ENCODE measurements at places on chromosomes 16 and 17.

DNA sequence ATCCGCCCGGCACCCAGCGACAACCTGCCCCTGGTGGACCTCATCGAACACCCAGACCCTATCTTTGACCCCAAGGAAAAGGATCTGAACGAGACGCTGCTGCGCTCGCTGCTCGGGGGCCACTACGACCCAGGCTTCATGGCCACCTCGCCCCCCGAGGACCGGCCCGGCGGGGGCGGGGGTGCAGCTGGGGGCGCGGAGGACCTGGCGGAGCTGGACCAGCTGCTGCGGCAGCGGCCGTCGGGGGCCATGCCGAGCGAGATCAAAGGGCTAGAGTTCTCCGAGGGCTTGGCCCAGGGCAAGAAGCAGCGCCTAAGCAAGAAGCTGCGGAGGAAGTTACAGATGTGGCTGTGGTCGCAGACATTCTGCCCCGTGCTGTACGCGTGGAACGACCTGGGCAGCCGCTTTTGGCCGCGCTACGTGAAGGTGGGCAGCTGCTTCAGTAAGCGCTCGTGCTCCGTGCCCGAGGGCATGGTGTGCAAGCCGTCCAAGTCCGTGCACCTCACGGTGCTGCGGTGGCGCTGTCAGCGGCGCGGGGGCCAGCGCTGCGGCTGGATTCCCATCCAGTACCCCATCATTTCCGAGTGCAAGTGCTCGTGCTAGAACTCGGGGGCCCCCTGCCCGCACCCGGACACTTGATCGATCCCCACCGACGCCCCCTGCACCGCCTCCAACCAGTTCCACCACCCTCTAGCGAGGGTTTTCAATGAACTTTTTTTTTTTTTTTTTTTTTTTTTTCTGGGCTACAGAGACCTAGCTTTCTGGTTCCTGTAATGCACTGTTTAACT, 1.0 kb downstream of the NOG start:
- DNase-seq: peak; percentile 12

DNA sequence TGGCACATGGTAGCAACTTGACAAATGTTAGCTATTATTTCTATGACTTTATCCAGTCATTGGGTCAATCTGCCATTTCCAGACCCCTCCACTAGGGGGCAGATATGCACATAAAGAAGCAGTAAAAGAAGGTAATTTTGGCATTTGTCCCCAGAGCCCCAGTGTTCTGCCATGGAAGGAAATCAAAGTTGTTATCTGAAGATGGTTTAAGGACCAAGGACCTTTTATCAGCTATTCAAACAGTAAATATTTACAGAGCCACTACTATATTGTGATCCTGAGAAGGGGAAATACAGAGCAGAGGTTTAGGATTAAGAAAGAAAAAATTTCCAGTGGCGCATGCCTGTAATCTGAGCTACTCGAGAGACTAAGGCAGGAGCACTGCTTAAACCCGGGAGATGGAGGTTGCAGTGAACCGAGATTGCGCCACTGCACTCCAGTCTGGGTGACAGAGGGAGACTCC, 20.0 kb downstream of the TRAF4 start:
- peak; percentile 75 for DNase-seq

GRCh38 chr16:84091460-84091859, 25.3 kb downstream of the MBTPS1 start:
- DNase-seq: no peak

- DNase-seq: no peak
These were observed 73.2 kb upstream of the CIBAR2 start for GRCh38 chr16:85185303-85186100.

- no peak for DNase-seq
These were observed 107.7 kb downstream of the ABCC1 start for GRCh38 chr16:16057102-16057501.

- DNase-seq: no peak
These were observed 8.0 kb downstream of the STAT5B start for GRCh38 chr17:42268236-42268635.

- no peak for DNase-seq
These were observed 6.3 kb downstream of the CLUH start for GRCh38 chr17:2705263-2705662.

DNA sequence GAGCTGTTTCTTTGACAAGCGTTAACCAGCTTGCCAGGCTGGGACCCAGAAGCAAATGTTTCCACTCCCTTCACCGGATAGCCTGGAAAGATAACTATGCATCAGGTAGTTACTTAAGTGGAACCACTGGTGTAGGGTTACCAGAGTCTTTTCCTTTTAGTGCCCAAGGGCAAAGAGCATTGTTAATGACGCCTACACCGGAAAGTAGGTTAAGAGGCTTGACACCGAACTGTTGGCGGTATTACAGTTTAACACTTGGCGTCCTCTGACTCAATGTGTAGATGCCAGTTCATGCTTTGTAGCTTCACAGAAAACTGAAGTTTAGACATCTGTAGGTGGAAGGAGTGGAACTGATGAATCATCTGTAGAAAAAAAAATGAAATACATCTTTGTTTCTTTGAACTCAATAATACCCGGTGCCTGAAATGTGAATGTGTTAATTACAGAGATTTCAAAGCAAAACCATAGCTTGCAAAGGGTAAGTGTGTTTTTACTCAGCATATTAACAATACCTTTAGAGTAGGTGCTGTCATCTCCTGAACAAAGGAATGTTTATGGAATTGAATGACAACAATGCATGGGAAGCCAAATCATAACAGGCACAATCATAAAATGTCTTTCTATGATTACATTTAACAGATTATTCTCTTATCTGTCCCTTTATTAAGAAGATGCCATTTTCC, 426.7 kb upstream of the SALL1 start:
- no peak for DNase-seq

DNA sequence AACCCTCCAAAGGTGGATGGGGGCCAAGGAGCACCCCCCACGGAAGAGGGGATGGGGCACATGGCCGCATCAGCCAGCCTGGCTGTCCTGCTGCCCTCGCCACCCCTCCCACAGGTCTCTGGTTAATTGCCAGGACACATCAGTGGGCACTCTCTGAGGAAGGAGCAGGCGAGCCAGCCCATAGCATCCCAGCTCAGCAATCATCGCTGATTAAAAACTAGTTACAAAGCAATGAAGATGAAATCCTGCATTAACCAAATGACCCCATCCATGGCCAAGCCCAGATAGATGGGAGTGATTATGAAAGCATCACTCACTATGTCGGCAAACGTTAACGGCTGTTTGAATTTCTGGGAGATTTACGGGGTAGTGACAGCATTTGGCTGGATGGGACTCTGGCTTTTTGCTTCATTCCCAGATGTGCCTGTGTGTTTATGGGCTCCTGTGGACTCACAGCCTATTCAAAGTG, 45.3 kb downstream of the CCDC182 start:
- no peak for DNase-seq

- no peak for DNase-seq
These were observed 186.2 kb downstream of the CYLD start for GRCh38 chr16:50928065-50928464.

DNA sequence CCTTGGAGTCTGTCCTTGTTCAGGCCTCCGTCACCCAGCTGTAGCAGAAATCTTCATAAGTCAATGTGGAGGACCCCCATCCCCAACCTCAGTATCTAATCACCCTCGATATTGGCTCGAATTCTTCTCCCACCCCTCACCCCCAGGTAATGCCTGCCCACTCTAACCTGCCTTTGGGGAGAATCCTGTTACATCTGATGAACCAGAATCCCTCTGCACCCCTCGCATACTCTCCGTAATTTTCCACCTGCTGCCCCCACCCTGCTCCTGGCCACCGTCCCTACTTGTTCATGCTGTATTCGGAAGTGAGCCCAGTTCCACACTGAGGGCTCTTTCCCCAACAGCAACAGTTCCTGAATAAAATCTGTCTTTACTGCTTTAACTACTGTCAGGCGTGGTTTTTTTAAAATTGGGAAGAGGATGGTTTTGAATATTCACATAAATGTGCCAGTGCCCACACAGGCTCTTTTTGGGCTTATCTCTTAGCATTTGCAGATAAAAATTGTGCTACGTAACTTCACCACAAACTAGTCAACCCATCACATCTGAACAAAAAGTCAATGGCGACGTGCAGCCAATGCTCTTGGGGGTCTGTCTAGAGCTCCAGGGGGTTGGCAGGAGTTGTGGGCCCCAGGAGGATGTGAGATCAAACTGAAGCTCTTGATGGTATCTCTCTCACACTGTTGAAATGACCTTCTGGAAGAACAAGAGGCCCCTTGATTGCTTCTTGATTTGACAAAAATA, 73.7 kb downstream of the NETO2 start:
- no peak for DNase-seq

DNA sequence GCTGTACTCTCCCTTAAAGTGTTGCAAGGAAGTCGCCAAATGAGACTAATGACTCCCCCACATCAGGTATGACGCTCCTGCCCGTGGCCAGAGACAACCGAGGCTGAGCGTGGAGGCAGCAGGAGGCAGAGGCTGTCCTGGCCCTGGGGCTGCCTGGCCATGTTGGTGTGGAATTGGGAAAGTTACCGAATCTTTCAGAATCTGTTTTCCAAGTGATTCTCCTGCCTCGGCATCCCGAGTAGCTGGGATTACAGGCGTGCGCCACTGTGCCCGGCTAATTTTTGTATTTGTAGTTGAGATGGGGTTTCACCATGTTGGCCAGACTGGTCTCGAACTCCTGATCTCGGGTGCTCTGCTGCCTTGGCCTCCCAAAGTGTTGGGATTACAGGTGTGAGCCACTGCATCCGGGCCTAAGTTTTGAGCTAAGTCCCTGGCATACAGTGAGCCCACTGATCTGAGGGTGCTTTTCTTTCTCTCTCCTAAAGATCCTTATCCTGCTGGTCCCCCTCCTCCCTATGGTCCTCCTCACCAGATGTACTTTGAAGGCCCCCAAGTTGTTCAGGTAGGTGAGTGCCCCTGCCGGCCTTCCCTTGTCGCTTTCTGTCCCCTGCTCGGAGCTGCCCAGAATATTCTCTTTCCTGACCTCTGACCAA, 700 bp downstream of the LITAFD start:
- no peak for DNase-seq

DNA sequence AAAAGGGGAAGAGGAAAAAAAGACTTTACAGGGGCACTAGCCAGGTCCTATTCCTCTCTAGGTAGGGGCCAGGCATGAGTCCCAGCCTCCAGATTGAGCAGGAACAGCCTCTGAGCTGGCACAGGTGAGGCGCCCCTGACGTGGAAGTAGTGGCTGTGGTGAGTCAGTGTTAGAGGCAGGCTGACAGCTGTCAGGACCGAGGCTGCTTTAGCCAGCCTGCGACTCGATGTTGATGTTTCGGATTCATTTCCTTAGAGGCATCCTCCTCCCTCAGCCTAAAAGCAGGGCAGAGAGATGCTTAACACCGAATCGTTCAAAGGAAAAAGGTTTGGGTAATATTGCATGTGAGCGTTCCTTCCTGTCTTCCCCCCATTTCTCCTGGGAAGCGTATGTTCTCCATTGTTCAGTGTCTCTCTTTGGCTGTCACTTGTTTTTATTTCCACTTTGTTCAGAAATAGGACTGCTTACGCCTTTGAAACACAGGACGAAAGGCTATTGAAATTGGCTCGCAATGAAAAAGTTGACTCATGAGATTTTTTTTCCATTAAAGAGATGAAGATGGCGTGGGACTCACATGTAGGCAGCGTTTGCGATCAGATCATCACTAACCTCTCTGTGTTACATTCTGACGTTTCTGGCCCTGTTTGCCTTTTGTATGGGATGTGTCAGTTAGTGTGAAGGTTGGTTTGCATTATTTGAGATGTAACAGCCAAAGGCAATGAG, 1.3 kb downstream of the KIAA0513 start:
- DNase-seq: peak; percentile 46

- DNase-seq: no peak
These were observed 95.2 kb upstream of the CCL1 start for GRCh38 chr17:34458266-34458665.

DNA sequence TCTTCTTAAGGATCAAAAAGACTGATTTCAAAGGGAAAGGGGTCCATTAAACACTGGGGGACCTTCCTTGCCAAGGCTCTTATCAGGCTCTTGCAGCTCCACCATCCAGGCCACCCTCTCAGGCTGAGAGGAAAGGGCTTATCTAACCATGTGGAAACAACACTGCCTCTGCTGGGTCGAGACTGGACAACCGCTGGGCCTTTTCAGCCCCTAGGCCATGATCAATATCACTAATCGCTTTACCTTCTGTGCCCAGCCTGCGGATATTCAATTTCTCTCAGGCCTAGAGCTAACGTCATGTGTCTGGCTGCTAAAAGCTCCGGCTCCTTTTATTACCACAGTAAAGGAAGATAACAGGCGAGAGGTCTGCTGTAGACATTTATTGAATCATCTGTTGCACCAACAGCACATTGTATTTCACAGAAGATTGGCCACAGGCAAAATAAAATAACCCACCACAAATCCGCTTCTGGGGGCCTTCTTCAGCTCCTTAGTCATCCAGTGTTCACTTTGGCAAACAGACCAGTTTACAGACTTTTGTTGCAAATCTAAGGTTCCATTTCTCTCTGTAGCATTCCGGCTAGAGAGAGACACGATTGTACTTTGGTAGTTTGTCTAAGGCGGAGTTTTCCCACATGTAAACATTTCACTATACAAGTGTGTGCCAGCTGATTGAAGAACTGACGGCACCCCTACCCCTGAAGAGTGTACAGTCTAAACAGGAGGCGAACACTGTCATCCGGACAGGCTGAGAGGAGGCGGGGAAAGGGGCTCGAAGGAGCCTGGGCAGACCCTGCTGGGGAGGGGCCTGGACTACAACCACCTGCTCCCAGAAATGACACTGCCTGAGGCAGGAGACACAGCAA, 13.9 kb downstream of the CYB561 start:
- DNase-seq: no peak

DNA sequence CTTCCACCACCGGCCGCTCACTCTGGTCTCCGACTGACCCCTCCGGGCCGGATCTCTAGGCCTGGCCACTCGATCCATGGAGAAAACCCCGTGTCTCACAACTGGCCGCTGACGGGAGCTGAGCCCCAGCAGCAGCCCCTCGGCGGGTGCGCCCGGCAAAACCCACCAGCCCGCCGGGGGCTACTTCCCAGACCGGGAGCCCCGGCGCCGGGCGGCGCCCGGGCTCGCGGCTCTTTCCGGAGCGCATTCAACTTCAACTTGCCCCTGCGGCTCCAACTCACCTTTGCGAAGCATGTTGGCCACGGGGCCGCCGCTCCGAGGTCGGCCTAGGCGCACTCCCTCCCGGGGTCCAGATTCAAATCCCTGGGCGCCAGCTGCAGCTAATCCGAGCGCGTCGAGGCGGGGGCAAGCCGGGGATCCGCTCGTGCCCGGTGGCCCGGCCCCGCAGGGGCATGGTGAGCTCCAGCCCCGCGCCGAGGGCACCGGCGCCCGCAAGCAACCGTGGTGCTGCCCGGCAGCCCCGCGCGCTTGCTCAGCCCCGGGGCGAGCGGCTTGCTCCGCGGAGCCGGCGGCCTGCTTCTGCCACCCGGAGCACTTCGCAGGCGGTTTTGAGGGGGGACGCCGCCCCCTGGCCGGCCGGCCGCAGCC, 438 bp downstream of the RTN4RL1 start:
- no peak for DNase-seq
